ENCODE measurements at places on chromosomes 1 and 21.

GRCh38 chr1:66312271-66312990 lies 221.5 kb upstream of the SGIP1 start:
- no peak for DNase-seq

DNA sequence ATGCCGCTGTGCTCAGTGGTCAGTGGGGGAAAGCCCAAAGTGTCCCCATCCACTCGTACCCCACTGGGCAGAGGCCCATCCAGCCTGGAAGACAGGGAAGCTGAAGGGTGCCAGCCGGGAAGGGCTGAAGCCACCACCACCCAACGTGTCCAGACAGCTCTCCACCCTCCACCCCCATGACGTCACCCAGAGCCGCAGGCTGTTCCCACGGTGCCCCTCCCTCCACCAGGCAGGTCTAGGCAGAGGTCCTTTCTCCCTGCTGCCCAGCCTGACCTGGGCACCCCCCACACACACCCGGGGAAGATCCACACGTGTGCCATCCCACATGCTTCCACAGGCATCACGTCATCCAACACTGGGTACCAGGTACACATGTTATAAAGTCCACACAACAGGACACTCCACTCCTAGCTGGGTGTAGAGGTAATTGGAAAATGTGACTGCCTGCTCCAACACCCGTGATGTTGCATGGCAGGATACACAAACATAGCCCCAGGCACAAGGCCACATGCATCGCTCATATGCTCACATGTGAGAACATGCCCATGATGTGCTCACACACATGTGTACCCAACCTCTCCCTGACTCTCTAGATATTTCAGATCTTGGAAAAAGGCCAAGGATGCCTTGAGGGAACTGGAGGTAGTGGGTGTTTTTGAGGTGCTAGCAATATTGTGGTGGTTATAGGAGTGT lies 5.1 kb upstream of the ARHGAP30 start:
- no peak for DNase-seq

DNA sequence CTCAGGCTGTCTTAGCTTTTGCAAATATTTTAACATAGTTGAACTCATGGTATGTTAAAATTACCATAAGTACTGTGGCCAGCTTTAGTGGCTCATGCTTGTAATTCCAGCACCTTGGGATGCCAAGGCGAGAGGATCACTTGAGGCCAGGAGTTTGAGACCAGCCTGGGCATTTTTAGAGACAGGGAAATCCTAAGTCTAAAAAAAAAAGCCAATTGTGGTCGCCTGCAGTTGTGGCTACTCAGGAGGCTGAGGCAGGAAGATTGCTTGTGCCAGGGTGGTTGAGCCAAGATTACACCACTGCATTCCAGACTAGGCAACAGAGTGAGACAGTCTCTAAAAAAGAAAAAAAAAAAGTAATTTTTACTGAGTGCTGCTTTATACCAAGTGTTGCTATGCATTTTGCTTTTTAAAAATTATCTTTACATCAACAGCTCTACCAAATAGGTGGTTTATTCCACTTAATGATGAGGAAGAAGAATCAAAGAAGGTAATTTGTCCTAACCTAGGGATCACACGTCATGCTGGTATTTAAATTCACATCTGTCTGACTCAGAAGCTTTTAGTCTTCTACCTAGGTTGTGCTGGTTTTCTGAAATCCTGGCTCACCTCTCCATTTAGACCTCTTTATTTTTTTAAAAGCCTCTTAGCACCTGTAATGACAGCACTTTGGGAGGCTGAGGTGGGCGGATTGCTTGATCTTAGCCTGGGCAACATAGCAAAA lies 16.8 kb downstream of the PPP1R12B start:
- DNase-seq: peak; percentile 25

DNA sequence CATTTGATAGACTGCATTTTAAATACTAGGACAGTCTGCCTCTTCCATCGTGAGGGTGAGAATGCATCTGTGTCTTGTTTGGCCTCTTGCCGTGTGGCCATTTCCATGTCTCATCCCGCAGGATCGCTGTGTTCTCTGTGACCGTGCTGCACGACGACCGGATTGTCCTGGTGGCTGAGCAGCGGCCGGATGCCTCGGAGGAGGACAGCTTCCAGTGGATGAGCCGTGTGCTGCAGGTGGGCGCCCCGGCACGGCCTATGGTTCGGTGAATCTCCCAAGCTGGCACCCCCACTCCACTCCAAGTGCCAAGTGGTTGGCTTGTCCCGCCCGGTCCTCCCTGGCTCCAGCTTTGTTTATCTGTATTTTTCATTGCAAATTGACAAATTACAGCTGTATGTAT lies 55.2 kb downstream of the S100B start:
- DNase-seq: no peak

DNA sequence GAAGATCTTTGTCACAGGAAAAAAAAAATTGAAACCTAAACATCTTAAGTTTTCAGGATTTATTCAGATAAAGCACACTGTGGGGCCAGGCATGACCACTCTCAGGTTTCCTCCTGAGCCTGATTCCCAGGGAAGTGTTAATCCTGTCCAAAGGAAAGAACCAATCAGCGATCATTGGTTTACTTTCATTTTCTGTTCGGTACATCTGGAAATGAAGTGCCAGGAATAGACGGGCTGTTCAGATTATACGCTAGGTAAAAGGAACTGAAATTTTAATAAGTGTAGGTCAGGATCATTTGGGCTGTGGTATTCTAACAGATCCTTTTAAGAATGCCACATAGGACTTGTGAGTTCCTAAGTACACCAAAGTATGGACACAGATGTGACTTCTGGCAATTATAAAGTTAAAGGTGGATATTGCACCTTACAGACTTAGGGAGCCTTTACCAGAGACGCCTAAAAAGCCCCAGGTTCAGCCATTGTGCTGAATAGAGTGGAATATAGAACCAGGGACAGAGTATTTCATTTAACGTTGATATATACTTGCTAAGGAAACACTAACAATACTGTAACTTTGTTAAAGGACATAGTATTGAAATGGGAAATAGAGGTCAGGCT lies 9.3 kb upstream of the CACYBP start:
- peak; percentile 33 for DNase-seq

GRCh38 chr1:218837051-218837450 lies 336.6 kb upstream of the LYPLAL1 start:
- peak; percentile 40 for DNase-seq

DNA sequence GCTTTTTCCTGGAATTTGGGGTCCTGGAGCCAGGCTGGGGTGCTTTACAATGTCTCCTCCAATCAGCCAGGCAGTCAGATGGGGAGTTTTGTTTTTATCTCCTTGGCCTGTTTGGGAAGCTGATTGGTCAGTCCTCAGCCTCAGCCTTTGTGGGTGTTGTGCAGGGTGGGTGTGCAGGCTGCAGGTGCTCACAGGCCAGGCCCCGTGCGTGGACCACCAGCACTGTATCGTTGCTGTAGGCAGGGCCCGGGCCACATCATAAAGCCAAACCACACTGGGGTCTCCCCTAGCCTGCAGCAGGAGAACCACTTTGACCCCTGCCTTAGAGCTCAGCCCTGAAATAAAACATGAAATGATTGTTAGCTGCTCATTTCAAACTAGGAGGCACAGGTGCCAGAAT lies 8.6 kb downstream of the PRDM16 start:
- no peak for DNase-seq

GRCh38 chr1:153608742-153609584 lies 4.0 kb downstream of the S100A16 start:
- peak; percentile 97 for DNase-seq

- DNase-seq: no peak
Measured at GRCh38 chr1:225772848-225773247, 4.8 kb upstream of the SRP9 start.

- DNase-seq: no peak
Measured at GRCh38 chr1:111015222-111015621, 51.5 kb upstream of the LRIF1 start.

DNA sequence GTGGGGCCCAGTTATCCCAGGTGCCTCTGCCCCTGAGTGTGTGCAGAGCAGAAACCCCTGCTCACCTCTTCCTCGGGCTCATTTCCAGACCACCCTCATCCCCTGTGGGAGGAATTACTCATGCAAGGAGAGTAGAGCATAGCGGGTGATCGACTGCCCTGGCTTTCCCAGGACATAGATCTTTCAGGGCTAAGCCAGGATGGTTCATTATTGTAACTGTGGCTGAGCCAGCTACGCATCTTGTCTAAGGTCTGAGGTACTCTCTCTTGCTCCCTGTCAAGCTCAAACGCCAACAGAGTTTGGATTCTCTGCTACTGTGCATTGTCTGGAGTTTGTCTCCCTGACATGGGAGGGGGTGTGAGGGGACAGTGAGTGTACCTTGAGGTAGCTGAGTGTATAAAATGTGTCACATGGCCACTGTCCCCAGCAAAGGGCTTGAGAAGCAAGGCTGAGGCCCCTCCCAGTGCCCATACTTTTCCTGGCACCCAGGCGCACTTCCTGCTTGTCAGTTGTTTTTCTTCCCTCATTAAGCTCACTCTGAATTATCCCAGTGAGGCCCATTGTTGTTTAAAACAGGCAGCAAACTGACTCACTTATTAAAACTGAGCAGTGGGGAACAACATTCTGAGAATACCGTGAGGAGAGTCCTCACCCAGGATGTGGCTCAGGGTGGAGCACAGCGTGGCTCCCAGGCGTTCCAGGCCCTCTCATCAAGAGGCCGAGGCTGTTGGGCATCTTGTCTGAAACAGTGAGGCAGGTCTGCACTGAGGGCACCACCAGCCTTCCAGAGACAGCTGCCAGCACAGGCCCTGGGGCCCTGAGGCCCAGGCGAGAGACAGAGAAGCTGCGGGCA lies 92.9 kb downstream of the LAMC2 start:
- peak; percentile 93 for DNase-seq

- DNase-seq: no peak
Measured at GRCh38 chr1:119748040-119748439, 20.7 kb downstream of the HMGCS2 start.

DNA sequence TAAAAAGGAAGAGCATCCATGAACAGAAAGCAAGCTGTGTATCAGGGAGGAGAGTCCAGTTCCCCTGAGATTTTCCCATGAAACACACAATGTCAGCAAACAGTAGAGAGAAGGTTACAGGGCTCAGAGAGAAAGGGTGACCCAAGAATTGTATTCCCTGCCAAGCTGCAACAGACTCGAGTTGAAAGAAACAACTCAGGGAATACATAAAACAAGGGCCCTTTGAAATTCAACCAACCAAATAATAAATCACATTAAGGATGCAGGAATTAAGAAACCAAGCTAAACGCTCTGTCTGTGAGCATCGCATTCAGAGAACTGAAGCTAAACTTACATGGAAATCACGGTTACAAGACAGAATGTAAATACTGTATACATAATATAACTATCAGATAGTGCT lies 20.2 kb downstream of the S100A16 start:
- DNase-seq: no peak

DNA sequence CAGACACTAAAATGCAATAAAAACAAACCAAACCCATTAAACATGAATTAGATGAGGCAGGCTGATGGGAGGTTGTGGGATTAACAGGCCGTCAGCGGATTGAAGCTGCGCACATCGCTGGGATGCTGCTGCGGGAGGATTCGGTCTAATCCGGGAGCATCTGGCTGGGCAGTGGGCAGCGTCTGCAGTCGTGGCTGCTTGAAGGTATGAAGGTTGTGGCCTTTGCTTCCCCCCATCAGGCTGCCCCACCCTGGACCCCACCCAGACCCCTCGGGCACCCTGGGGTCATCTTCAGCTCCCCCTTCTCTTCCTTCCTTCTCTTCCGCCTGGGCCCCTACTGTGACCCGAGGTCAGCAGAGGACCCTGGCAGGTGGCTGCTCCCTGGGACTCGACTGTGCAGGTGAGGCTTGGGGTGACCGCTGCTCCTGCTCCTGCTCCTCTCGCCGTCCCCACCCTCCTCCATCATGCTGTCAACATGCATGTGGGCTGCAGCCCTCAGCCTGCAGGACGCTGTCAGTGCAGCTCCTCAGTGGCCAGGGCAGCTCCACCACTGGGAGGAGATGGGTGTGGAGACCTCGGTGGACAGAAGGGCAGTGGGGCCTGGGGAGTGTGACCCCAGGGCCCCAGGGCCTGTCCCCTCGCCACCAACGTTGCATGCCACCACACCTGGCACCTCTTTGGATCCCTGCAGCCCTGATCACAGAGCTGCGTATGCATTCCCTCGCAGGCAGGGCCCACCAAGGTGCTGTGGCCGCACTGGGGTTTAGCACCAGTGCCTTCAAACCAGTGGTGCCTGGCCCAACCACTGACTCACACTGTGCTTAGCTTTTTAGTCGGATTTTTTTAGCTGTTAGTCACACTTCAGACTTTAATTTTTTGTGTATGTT lies 112.2 kb upstream of the COL6A1 start:
- DNase-seq: peak; percentile 80

- DNase-seq: no peak
Measured at GRCh38 chr1:239392271-239392670, 5.9 kb downstream of the CHRM3 start.

- DNase-seq: no peak
Measured at GRCh38 chr1:41328780-41329640, 32.2 kb upstream of the FOXO6 start.

DNA sequence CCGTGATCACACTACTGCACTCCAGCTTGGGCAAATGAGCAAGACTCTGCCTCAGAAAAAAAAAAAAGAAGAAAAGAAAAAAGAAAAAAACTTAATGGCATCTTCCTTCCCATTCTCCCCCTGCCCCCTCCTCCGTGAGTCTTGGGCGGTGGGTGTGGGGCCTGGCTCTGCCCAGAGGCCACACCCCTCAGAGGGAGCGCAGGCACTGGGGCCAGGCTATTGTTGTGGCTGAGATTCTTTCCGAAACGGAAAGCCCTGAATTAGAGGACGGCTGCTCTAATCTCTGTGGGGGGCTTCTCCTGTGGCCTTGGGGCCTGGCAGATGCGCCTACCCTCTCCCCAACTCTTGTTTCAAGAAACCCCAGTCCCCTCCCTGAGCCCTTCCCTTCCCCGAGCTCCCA lies 4.1 kb upstream of the FAM110D start:
- no peak for DNase-seq

DNA sequence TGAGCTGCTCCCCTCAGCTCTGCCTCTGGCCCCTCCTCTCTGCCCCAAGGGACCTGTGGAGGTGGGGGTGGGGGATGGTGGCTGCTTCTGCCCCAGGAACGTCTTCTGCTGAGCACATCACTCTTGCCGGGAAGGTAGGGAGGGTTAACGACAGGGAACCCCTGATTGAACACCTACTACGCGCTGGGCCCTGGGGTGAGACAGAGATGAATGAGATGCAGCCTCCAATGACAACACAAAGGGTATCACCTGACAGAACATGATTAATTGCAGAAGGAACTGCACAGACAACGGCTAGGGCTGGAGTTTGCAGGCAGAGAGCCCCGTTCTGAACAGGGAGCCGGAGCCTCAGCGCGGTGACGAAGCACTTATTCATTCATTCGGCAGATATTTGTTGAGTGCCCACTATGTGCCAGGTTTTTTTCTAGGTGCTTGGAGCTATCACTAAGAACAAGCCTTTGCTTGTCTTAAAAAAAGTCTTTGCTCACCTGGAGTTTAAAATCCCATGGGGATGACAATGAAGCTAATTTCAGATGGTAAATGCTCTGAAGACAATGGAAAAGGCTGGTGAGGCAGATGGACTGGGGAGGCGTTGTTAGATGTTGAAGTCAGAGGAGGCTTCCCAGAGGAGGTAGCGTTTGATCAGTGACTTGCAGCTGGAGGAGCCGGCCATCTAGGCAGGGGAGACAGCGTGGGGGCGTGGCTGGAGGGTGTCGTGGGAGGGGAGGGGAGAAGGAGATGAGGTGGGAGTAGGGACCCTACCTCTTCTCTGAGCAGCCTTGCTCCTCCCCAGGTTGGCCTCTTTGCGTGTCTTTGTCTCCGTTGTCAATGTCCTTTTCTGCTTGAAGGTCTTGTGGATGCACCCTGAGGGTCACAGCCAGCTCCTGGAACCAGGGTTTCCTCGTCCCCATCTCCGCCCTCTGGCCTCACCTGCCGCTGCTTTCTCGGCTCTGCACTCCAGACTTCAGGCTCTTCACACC lies 103.1 kb upstream of the CSF3R start:
- DNase-seq: no peak

- DNase-seq: peak; percentile 11
Measured at GRCh38 chr1:110672001-110672752, 2.6 kb downstream of the KCNA3 start.

Measured in fibroblast of skin of back (primary cell).